ENCODE measurements at places on chromosomes 16 and 17.

DNA sequence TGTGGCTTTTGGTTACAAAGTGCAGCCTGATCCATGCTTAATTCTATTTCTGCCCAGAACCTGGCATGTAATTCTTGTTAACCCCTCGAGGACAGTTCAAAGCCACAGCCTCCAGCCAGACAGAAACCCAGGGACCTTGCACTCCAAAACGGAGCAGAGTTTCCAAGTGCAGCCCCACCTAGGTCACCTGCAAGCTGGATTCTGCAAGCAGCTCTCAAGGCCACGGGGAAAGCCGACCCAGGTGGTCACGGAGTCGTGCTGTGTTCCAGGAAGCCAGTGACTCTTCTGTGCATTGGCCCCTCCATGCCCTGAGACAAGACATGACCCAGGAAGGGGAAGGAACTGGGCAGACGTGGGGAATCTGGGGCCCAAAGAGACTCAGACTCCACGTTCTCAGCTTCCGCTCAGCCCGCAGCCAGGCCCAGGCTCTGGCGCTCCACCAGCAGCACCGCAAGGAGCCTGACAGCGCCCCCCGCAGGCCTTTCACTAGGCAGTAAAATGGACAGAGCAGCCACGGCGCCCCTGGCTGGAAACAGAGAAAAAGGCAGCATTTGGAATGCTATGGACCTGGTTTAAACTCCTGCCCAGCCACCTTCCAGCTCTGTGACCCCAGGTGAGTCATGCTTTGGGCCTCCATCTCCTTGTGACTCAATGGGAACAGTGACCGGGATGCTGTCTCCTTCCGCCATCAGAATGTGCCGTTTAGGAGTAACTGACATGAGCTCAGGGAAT is 27.3 kb upstream of the GSG1L start:
- DNase-seq, result no peak

DNA sequence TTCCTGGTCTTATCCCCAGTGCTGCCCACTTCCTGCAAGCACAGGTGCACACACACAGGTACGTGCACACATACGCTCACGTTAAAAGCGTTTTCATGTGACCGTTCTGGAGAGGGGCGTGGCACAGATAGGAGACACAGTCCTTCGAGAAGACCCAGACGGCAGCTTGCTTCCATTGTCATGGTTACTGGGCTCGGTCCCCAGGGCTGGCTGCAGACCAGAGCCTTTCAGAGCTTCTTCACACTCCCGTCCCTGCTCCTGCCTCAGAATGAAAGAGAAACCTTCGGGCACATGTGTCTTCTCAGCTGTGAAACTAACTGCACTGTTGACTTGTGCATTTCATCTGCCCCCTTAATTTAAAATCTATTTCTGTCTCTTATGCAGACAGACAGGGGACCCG is 154.2 kb downstream of the PITPNC1 start:
- DNase-seq, result no peak

GRCh38 chr17:77828749-77829539 is 129.6 kb upstream of the TNRC6C start:
- no peak for DNase-seq

- DNase-seq, result peak; percentile 94
Observed at GRCh38 chr17:8153525-8153956, 1.3 kb upstream of the PER1 start.

GRCh38 chr16:81517629-81518438 is 73.2 kb downstream of the CMIP start:
- DNase-seq, result no peak

DNA sequence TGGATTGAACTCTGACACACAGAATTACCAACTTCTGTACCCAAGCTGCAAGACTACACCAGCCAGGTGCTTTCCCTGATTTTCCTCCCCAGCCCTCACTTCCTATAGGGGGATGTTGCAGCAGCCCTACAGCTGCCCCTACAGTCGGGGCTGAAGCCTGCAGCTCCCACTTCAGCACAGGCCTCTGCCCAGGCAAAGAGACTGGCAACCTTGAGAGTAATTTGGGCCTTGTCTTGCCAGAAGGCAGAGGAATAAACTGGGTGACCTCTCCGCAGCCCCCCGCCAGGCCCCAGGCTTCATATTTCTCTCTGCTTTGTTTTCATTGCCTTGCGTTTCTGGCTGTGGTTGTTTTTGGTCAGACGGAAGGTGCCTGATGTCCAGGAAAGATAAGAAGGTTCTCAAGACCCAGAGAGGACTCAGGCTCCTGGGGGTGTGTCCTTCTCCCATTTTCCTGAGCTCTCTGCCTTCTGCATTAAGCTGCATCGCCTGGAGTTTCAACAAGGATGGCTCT is 32.0 kb downstream of the SLC6A4 start:
- no peak for DNase-seq

DNA sequence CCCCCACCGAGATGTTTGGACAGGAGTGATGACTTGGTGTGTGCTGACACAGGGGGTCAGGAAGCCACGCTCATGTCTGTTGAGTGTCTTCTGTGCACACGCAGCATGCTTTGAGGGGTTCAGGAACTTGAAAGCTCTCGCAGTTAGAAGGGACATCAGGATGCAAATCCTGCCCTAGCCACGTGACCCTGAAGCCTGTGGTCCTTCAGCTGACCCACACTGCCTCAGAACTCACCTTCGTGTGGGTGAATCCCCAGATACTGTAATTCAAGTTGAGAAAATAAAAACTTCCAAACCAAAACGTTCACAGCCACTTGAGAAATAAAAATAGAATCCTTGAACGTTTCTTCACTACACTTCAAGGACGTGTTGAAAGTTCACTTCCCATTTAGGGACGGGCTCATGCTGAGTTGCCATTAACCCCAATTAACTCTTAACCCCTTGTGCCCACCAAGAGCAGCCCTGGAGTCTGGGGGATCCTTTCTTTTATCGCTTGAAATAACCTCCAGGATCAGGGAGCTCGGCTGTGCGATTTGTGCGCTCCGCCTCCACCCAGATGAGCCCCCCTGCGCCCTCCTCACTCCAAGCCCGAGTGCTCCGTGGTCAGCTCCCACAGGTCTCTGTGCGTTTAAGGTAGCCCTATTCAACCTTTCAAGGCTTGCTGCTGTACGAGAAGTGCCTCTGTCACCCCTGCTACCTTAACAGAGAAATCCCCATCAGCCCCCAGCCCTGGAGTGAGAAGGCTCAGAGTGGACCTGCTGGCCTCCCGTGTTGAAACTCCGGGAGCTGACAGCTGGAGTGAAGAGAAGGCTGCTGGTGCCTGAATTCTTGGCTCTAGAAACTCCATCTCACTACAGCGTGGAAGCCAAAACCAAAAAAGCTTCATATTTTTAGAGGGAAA is 36.2 kb upstream of the NAT9 start:
- no peak for DNase-seq

GRCh38 chr17:19372866-19373504 is 5.3 kb upstream of the MAPK7 start:
- DNase-seq, result no peak

GRCh38 chr16:554640-555365 is 5.4 kb upstream of the PRR35 start:
- DNase-seq, result no peak

DNA sequence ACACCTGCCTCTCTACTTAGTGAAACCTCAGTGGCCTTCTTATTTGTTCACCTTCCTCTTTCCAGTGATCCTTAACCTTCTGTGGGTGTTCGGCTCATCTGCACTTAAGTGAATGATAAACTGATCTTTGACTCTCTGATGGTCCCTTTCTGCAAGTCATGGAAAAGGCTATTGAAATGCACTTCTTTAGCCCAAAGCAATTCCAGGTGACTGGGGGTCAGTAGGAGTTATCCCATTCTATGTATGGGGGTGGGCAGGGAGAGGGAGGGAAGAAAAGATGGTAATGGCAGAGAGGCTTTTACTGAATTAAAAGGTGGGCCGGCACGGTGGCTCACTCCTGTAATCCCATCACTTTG is 170.8 kb downstream of the RGS9 start:
- no peak for DNase-seq

GRCh38 chr16:63415014-63415413 is 1378.8 kb upstream of the CDH8 start:
- DNase-seq, result no peak

- DNase-seq, result no peak
Observed at GRCh38 chr17:73921306-73921705, 277.1 kb upstream of the SDK2 start.

DNA sequence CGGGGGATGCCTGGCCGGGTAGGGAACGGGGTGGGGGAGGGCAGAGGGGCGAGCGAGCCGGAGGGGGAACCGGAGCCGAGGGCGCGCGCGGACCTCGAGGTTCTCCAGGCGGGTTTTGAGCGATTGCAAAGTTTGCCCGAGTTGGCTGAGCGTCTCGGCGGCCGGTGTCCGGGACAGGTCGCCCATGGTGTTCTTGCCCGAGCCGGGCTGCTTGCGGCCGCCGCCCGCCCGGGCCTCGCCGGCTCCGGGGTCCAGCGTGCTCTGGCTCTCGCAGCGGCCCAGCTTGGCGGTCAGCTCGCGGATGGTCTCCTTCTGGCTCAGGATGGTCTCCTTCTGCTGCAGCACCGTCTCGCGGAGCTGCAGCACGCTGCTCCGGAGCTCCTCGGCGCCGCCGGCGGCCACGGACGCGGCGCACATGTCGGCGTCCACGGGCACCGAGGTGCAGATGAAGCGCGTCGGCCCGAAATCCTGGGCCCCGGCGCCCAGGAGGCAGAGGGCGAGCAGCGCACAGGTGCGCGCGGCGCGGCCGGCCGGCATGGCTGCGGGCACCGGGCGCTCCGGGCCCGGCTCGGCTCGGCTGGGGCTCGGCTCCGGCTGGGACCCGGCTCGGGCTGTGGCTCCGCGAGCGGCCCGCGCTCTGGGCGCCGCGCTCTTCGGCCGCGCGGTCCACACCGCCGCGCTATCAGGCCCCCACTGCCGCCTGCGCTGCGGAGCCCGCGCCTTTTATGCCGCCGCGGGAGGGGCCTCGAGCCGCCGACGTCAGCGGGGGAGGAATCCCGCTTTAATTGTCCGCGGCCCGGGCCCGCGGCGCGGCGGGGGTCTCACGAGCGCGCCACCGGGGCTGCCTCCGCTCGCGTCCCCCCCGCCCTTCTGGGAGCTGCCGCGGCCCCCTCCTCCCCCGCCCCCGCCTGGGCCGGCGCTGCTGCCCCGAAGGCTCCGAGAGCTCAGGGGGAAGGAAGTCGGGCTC is at the start of gene NPTX1:
NPTX1 (minus strand) TSS at position 698 of the 967 bp plus-strand sequence; CDS start at position 537, 161 bp downstream.
- no peak for DNase-seq

DNA sequence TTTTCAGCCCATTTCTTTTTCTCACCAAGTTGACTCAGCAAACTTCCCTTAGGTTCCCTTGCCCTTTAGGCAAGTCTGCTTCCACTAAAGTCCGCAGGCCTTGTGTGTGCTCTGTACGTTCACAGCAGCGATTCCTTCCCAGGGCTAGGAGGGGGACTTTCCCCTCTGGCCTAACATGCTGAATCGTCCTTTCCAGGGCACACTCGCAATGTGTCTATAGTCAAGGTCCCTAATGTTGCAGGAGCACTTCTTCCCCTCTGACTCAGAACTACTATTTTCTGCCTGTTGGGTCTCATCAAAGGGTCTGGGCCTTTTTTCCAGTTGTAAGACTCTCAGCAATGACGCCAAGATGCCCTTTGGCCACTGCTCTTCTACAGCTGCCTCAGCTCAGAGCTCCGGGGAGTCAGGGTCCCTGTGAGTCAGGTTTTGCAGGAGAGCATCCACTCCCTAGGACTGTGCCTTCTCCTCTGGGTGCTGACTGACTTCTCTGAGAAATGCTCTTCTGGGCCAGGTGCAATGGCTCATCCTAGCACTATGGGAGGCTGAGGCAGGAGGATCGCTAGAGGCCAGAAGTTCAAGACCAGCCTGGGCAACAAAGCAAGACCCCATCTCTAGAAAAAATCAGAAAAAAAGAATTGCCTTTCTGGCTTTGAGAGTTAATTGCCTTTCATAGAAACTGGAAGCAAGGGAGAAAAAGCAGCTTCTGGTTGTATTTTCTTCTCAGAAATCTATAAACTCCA is 64.4 kb upstream of the TBX2 start:
- no peak for DNase-seq

- no peak for DNase-seq
Observed at GRCh38 chr17:48587276-48588073, 2.6 kb downstream of the HOXB3 start.

GRCh38 chr17:10311131-10311530 is 61.7 kb downstream of the MYH13 start:
- no peak for DNase-seq

GRCh38 chr16:66387817-66388332 is 21.4 kb downstream of the CDH5 start:
- DNase-seq, result no peak

All from AG04449 (cell line).